ENCODE measurements at places on chromosomes 16 and 17.

- DNase-seq = no peak
Measured at GRCh38 chr17:78272181-78272913, 40.9 kb downstream of the TMEM235 start.

DNA sequence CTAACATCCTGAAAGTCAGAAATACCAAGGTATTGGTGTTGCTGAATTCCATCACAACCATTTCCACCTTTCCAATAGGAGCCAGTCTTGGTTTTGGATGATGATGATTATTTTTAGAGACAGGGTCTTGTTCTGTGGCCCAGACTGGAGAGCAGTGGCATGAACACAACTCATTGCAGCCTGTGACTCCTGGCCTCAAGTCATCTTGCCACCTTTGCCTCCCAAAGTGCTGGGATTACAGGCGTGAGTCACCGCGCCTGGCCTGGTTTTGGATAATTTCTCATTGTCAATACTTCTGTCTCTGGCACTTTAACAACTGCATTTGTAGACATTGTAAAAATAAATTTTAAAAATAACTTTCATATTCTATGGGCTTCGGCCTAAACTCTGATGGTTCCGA, 22.6 kb downstream of the STAT5B start:
- DNase-seq = no peak

- peak; percentile 46 for DNase-seq
Measured at GRCh38 chr16:89722392-89723278, 1.3 kb downstream of the ZNF276 start.

DNA sequence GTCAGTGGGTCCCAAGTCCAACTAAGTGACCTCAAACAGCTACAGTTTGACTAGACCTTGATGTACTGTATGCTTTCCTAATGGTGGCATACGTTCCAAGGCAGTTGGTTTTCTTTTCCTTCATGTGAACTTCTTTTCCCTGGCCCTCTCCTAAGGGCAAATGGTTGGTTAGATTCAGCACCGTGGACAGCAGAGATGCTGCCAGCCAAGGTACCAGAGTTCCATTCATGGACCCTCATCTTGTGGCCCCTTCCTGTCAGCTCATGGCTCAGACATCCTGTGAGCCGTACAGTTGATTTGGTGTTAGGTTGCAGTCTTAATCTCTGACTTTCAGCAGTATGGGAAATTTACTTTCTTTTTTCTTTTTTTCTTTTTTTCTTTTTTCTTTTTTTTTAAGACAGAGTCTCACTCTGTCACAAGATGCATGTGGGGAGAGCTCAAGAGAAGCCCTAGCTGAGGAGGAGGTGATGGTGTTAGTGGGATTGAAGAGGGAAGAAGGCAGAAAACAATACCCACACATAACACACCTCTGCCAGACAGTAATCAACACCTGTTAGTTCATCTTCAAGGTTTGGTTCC, 122.4 kb downstream of the USP31 start:
- no peak for DNase-seq

GRCh38 chr16:15033309-15033707, 22.6 kb downstream of the NTAN1 start:
- no peak for DNase-seq

GRCh38 chr17:69232650-69233049, 4.0 kb upstream of the ABCA10 start:
- no peak for DNase-seq

- no peak for DNase-seq
Measured at GRCh38 chr16:20073203-20074098, at the start of gene GPR139. GPR139 (minus strand) TSS chr16:20073890; CDS start chr16:20073616, 274 bp downstream.
